ENCODE measurements at places on chromosomes 2 and 18.

DNA sequence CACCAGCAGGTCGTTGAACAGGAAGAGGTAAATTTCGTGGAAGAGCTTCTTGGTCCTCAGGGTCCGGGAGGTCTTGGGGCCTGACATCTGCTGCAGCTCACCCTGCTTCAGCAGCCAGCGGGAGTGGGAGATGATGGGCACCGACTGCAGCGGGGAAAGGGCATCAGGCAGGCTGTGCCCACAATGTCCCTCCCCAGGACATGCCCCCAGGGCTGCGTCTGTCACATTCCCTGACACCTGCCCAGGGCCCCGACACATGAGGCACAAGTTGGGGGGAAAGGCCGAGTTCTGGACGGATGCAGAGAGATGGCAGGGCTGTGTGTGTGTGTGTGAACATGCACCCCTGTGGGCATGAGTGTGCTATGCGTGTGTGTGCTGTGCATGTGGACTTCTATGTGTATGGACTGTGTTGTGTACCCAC lies 13.9 kb downstream of the SNORC start:
- no peak for DNase-seq

- no peak for DNase-seq
Observed at GRCh38 chr18:73189718-73190117, 321.9 kb upstream of the NETO1 start.

DNA sequence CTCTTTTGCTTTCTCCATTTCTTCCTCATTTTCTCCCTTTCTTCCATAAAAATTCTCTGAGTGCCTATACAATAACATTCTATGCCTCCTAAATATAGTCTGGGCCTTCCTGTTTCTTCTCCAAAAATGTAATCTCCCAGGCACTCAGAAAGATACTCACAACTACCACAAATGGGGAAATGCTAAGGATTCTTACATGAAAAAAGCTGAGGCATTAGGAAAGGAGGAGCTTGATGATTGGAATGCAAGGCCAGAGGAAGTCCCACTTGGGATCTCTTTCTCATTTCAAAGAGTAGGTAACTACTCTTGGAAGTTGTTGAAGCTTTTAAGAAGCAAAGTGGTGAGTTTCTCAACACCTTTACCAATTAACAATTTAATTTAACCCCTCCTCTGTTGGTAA lies 3.4 kb downstream of the VSNL1 start:
- DNase-seq: no peak

- peak; percentile 54 for DNase-seq
Observed at GRCh38 chr2:7432436-7432835, 515.2 kb downstream of the RNF144A start.

DNA sequence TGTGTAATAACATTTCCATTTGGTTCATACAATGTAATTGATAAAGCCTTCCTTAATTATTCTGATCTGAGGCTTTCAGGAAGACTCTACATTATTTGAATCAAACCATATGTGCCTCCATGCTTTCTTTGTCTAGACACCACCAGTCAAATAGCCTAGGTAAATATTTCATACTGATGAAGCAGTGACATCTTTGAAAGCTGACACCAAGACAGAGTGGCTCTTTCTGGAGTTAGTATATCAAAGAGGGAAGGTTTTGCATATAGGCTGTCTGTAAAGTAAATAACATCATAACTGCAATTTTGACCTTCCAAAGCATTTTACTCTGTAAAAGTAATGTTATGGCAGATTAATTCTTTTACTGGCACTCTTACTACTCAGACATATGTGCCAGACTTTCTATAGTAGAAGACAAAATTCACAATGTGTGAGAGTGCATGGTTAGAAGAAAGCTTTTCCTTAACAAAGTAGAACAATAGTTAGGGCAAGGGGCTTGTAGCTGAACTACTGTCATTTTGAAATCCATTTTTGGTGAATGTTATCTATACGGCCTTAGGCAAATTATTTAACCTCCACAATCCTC lies 177.3 kb downstream of the ERBB4 start:
- DNase-seq: no peak

- no peak for DNase-seq
Observed at GRCh38 chr2:175879679-175880078, 122.4 kb downstream of the LNPK start.

DNA sequence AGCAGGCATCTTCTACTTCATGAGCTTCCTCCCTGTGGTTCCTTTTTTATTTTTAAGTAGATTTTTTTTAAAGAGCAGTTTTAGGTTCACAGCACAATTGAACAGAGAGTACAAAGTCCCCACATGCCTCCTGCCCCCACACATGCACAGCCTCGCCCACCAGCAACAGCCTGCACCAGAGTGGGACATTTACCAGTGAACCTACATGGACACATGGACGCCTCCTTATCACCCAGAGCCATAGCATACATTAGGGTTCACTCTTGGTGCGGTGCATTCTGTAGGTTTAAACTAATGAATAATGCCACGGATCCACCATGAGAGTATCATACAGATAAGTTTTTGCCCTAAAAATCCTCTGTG lies 40.9 kb downstream of the HS1BP3 start:
- DNase-seq: no peak

DNA sequence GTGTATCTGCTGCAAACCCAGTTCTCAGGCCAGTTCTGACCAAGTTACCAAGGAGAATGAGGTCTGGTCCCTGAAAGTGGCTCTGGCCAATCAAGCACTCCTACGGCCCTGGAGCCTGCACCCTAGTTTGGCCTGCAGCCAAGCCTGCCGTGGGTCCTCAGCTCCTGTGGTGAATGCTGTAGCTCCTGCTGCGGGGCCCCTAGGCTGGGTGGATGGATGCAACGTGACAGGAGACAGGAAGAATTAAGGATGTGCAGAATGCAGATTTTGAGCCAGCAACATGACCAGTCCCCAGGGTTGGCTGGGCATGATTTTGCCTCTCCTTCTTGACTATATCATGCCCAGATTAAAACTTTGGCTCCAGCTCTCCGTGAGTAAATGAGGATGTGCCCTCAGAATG lies 97.2 kb downstream of the SMAD7 start:
- DNase-seq: no peak

- peak; percentile 61 for DNase-seq
Observed at GRCh38 chr2:16900405-16901025, 234.9 kb upstream of the CYRIA start.

DNA sequence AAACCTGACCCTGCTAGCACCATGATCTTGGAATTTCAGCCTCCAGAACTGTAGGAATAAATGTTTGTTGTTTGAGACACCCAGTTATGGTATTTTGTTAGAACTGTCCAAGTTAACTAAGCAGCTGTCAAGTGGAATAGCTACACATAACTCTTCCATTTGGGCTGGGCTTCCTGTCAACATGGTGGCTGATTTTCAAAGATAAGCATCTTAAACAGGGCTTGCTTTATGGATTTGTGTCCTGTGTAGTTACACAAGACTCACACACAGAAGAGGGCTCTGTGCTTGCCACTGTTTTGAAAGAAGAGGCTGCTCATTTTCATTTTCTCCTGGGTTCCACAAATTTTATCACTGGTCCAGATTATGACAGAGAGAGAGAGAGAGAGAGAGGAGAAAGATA lies 35.7 kb downstream of the GCG start:
- DNase-seq: peak; percentile 49

- no peak for DNase-seq
Observed at GRCh38 chr2:133362061-133362476, 206.2 kb downstream of the NCKAP5 start.

DNA sequence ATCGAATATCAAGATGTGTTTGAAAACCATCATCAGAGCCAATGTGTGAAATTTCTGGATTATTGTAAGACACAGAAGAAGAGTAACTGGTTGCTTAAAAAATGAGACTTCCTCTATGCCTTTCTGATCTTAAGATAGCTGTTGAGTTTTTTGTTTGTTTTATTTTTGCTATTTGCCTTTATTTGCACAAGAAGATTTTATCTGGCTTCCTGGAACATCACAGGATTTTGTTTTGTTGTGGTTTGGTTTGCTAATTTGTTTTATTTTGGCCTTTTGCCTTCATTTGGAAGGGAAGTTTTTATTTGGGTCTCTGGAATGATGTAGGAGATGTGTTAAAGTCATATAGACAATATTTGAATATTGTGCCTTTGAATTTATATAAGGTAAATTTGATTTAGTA lies 3.9 kb upstream of the CYTIP start:
- DNase-seq: peak; percentile 62

DNA sequence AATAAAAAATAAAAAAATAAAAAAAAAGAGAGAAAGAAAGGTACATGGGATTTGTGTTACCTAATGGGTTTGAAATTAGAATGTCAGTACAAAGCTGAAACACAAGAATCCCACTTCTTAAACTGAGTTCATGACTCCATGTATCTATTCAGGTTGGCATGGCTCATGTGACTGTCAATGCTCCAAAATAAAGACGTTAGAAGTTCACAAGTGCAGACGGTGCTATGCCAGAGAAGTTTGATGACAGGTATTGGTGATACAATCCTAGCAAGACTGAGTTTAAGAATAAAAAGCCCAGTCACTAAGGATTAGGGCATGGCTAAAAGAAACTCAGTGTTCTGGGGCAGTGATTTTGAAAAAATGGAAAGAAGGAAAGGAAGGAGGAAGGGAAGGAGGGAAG lies 254.3 kb downstream of the XIRP2 start:
- DNase-seq: no peak

DNA sequence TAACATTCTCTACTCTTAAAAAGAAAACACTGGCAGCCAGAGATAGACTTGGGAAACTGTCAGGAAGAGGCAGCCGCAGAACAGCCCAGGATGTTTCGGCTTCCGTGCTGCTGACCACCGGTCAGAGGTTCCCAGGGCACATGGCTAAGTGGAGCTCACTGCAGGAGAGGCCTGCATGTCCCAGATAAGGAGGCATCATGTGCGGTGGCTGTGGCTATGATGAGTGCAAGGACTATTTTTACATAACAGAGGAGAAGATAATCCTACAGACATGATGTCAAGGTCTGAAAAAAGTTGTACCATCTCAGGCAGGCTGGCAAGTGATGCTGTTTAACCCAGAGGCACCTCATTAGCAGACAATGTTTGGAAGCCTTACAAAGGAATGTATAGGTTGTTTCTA lies 252.3 kb downstream of the CYRIA start:
- DNase-seq: no peak

- no peak for DNase-seq
Observed at GRCh38 chr2:214839464-214839863, 30.0 kb upstream of the BARD1 start.

GRCh38 chr2:117763804-117764203 lies 50.7 kb upstream of the DDX18 start:
- no peak for DNase-seq

DNA sequence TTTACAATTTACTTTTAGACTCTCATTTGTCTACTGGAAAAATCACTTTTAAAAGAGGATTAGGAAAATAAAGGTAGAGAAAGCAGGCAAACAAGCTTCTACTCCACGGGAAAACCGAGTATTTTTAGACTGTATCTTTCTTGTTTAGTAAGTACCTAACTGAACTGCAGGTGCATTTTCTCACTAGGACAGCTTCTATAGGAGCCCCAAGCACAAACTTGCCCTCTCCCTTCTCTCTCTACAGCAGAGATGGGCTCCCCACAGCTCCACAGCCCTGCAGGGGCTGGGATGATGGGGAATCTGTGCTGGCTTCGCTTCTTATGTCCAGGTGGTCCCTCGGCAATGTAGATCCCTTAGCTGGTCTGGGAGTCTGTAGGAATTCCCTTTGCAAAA lies 16.2 kb downstream of the PSTPIP2 start:
- DNase-seq: no peak

DNA sequence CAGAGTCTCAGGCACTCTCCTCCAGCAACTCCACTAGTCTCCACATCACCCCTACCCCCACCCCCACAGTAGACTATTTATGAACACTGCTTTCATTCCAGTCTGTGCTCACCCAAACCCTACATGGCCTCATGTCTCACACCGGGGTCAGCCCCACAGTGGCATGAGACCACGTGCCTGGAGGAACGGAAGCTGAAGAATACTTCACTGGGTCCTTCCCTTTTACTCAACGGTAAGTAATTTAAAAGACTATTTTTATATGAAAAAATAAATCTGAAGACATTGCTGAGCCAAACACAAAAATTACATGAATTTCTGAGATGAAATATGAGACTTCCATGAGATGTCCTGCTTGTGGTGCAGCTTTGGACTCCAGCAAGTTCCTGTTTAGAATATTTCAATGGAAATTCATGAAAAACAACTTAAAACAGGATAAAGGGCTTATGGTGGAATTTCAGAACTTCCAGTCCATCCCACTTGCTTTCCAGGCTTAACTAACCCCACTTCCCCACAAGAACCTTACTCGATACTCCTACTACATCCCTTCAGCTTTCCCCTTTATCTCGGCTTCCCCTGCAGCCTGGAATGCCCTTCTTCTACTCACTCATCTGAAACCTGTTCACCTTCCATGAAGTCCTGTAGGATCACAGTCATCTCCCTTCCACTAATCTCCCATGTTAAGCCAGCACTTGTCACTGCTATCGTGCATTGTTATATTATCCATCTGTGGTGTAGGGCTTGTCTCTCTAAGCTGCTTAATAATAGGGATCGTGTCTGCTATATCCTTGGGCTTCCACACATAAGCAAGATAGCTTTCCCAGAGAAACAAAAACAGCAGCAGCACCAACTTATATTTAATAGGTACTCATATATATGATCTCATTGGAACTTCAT lies 47.9 kb downstream of the SLC14A1 start:
- no peak for DNase-seq

DNA sequence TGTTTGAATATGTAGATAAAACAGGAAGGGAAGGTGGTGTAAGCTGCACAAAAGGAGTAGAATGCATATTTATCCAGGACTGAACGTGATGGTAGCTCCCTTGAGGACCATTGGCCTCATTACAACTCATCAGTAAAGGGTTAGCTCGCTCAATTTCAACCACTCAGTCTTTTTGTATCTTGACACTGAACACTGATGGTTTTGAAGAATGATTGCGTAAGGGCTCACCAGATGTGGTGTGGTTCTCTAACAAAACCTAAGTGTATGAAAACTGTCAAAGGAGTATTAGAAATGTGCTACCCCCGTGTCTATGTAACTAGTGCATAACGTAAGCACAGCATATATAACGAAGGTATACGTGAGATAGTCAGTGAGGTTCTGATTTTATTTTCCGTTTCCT lies 272.4 kb upstream of the THSD7B start:
- no peak for DNase-seq

- no peak for DNase-seq
Observed at GRCh38 chr2:193267496-193268002, 1072.8 kb upstream of the TMEFF2 start.

- no peak for DNase-seq
Observed at GRCh38 chr18:7104649-7105048, 12.9 kb downstream of the LAMA1 start.

All from activated CD4-positive, alpha-beta T cell treated with anti-CD3 and anti-CD28 coated beads, Interleukin-2, amount 10 ng/mL, durations not matched to agents 24 days and 14 days (primary cell).